Midbrain (tissue), 1 donor: ENCODE measurements at places on chromosomes 13 and 19.
A peak's percentile ranks its signal among the peaks of the same experiment; 100 is the strongest.

DNA sequence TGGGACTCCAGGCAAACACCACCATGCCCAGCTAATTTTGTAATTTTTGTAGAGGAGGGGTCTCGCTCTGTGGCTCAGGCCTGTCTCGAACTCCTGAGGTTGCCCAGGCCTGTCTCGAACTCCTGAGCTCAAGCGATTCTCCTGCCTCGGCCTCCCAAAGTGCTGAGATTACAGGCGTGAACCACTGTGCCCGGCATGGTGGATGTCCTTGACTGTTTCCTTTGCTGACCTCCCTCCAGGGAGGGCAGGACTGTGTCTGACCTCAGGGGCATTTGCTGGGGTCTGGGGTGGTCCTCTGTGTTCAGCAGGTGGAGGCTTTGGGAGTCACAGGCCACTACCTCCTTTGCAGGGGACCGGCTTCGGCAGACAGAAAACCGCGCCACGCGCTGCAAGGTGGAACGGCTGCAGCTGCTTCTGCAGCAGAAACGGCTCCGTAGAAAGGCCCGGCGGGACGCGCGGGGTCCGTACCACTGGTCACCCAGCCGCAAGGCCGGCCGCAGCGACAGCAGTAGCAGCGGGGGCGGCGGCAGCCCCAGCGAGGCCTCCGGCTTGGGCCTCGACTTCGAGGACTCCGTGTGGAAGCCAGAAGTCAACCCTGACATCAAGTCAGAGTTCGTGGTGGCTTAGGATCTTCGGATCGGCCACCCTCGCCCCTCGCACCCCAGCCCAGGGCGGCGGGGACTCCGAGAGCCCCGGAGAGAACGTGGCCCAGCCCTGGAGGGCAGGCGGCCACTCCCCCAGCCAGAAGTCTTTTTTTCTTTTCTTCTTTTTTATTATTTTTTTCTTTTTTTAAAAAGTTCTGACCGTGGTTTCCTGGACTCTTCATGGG, 8.5 kb downstream of the MIDN start:
- no peak for DNase-seq

DNA sequence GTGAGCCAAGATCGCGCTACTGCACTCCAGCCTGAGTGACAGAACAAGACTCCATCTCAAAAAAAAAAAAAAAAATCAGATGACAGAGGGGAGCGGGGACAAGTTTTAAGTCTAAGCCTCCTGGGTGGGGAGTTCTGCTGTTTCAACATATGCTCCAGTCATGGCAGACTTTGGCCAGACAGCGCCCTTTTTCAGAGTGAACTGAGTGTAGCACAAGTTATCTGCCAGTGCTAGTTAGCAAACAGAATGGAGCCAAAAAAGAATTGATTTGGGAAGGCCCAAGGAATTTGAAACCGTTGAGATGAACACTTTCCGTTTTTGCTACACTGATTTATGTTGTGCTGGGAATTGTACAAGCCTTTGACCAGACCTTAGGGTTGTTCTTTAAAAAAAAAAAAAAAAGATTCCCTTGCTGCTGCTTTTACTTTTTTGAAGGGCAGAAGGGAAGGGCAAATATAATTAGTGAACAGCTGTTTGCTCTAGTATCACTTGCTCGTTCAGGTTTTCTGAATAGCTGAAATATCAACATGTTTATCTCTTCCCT, 5.7 kb downstream of the ACTN4 start:
- no peak for DNase-seq

- no peak for DNase-seq
Observed at GRCh38 chr19:16456652-16457194, 15.0 kb downstream of the EPS15L1 start.

GRCh38 chr13:27353708-27354107, 70.7 kb upstream of the GTF3A start:
- DNase-seq, result no peak

GRCh38 chr13:21060338-21061028, 903 bp downstream of the LATS2 start:
- DNase-seq, result no peak

DNA sequence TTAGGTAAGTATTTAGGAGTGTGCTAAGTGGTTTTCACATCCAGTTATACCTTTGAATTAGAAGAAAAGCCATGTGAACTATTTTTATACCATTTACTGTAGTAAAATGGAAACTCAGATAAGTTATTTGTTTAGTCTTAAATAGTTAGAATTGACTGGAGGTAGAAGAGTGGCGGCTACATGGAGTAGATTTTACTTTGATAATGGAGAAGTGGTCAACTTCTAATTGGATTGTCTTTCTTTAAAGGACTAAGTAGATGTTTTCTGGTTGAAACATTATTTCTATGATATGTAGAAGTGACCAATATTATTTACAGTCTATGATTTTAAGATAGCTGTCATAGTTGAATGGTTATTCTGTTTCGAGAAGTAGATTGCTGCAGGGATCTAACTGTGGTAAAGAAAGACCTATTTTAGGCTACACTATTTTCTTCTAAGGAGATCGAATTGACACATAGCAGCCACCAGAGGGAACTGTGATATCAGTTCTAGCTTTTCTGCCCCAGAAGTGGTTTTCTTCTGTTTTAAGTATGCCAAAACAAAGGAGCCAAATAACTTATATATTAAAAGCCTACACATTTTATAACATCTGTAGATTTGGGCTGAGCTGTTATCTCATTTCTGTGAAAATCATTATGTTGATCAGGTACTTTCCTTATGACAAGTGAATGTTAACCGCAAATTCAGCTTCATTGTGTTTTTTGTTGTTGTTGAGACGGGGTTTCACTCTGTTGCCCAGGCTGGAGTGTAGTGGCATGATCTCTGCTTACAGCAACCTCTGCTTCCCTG, 26.1 kb downstream of the ZMYM2 start:
- DNase-seq, result peak; percentile 22

DNA sequence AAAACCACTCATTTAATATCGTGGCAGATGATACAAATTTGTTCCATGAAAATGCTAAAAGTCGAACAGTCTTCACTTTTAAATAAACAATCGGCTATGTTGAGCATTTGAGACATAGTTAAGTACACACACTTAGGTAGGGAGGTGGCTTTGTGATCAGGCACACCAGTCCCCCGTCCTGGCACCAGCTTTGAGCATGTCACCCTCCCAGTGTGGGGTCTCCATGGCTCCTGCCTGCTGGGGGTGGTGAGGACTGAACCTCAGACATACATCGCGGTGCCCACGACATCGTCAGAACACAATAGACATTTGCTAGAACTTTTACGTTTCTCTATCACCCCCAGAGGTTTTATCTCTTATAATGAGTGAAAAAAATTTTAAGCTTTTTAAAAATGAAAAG, 62.0 kb downstream of the RFX2 start:
- DNase-seq, result no peak

DNA sequence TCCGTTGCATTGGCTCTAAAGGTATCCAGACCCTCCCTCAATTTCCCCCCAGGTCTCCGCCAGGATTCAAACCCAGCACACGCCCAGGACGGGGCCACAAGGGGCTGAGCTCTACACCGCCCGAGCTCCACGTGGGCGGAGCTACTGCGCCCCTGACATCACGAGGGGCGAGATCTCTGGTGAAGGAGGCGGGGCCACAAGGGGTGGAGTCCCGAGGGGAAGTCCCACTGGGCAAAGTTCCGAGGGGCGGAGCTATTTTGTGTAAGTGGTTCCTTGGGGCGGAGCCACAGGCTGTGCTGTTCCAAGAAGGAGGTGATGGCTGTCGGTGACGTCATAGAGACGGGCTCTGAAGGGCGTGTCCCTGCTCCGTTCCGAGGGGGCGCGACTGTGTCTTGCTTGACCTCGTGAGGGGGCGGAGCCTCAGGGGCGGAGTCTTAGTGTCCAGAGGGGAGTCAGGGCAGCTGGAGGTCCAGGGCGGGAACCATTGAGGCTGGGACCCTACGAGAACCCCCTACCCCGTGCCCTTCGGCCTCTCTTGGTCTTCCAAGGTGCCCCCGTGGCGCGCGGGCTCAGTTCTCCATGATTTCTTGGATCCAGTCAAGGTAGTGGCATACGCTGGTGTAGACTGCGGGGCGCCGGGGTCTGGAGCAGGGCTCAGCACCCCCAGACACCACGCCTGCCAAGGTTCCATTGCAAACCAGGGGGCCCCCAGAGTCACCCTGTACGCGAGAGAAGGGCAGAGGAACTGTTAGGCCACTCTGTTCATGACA, 1.3 kb upstream of the KLK8 start:
- DNase-seq, result no peak

DNA sequence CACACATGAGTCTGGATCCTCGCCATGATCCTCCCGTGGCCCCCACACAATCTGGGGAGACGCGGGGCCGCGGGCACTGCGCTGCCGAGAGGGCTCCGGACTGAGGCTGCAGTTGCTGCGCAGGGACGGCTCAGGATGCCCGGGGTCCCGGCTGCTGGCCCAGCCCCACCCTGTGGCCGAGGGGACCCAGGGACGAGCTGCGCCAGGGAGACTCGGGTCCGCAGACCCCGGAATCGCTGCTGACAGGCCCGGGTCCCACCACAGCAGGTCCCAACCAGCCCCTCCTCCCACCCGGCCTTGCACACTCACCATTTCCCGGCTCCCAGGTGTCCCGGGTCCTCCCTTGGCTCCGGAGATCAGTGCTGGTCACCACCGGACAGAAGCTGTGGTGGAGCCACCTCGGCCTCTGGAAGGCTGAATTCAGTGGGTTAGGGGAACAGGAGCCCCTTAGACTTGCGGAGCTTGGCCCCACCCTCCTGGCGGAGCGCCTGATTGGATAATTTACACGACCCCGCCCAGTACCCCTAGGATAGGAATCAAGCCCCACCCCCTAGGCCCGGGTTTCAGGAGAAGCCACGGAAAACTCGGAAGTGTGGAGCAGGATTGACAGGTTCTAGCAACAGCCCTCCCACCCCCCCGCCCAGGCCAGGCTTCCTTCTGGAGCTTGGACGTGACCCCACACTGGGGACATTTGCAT, 57.4 kb downstream of the ZNF44 start:
- no peak for DNase-seq

DNA sequence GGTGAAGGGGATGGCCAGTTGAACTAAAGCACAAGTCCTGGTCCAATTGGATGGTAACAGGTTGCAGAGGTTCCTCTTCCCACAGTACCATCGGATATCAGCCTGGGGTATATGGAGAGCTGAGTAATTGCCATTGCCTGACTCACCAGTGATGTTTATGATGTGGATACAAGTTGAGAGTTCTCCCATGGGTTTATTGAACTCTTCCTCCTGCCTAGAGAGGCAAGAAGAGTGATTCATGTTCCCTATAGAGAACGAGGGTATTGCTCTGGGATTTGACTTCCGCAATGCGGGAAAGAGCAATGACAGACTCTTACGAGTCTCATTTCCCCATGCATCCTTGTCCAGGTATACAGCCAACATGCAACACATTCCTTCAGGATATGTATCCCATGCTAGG, 111.3 kb upstream of the PCDH9 start:
- DNase-seq, result no peak

DNA sequence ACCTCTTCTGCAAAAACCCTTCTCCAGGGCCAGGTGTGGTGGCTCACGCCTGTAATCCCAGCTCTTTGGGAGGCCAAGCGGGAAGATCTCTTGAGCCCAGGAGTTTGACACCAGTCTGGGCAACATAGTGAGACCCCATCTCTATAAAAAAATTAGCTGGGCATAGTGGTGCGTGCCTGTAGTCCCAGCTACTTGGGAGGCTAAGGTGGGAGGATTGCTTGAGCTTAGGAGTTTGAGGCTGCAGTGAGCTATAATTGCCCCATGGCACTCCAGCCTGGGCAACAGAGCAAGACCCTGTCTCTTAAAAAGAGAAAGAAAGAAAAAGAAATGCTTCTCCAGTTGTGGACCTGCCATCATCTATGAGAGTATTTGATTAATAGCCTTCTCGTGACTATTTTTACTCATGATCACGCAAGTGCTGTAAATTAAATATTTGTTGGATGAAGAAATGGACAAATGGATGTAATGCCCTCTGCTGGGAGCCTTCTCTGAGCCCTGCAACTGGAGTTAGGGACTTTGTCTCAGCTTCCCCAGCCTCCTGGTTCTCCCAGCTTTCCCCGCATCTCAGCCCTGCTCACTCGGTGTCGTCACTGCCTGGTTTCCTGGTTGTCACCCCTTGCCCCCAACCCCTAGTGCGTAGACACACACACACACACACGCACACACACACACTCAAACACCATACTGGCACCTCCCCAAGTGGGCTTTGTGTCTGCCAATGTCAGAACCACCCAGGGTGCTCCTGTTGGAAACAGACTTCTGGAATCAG, 12.2 kb downstream of the WIZ start:
- no peak for DNase-seq

DNA sequence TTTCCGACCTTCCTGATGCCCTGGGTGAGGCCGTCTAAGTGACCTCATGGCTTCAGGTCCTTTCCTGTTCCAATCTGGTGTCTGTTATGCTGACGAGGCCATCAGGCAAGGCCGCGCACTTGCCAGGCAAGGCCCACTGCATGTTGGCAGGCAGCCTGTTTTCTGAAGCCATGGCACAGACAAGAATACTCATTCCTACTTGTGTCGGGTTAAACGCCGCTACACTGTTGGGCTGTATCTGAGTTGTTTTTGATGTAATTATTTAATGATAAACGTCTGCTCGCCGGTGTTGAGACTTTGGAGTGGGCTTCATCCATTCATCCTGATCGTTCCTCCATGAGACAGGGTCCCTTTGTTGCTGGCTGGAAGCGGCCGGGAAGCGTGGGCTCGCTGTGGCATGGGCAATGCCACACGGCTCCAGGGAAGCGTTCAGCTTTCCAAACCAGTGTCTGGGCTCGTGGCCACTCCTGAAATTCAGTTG, 92.1 kb downstream of the ATP11A start:
- DNase-seq, result peak; percentile 67

- DNase-seq, result no peak
Observed at GRCh38 chr19:14425696-14426138, 6.6 kb upstream of the DDX39A start.

- DNase-seq, result no peak
Observed at GRCh38 chr19:18366021-18366435, 19.9 kb upstream of the GDF15 start.

DNA sequence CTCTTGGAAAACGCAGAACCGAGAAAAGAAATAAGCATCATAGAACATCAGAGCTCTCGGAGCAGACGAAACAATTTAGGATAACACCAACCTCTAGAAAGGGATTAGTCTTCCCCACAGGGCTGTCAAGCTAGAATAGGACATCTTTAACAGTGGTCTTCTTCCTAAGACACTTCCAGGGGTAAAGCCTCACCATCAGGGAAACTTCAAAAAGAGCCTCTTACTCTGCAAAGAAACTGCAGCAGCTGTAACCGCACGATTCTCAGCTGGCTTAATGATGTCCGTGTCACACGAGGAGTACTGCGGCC, 642 bp downstream of the ZNF571 start:
- no peak for DNase-seq

- DNase-seq, result no peak
Observed at GRCh38 chr13:41827507-41828213, 133.2 kb downstream of the VWA8 start.

DNA sequence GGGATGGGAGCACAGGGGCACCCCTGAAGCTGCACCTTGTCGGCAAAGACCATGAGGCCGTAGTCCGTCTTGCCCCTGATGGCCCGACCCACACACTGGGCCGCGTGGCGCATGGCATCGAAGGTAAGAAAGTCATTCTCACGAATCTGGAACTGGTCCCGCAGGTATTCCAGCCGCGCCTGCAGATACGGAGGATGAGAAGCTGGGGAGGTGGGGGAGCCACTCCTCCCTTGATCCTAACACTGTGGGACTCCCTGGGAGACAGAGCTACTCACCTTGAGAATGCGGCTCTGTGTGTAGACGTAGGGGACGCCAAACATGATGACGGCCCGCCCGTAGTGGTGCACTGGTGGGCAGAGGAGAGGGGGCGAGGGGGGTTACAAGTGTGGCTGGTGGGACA, 11.9 kb downstream of the KLC3 start:
- DNase-seq, result no peak
